Hepatocyte (in vitro differentiated cells): ENCODE measurements at places on chromosomes 3 and 15.
A peak's percentile ranks its signal among the peaks of the same experiment; 100 is the strongest.

GRCh38 chr3:133712017-133712416 lies 34.2 kb upstream of the TF start:
- no peak for DNase-seq
- H3K4me1 ChIP-seq: no peaks in the 10 kb centered on the region
- H3K27me3 ChIP-seq: peaks cover 6% of the 10 kb centered on the region

DNA sequence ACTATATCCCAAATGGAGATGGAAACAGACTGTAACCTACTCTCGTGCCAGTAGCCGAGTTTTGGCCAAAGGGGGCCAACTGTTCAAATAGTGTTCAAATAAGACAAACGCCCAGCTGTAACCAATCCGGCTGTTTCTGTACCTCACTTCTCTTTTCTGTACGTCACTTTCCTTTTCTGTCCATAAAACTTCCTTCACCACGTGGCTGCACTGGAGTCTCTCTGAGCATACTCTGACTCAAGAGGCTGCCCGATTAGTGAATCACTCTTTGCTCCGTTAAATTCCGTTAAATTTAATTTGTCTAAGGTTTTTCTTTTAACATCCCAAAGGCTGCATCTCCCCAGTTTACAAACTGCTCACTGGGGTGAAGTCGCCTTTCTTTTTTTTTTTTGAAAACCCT lies 219.2 kb upstream of the P2RY1 start:
- no peaks in the 10 kb centered on the region for H3K27me3 ChIP-seq

- DNase-seq: no peak
- no peak overlapping the region for H3K4me3 ChIP-seq
- H3K27me3 ChIP-seq: no peaks in the 10 kb centered on the region
- peaks cover 8% of the 10 kb centered on the region for H3K4me1 ChIP-seq
- H3K36me3 ChIP-seq: no peaks in the 10 kb centered on the region
Observed at GRCh38 chr3:111776827-111777483, 82.1 kb upstream of the PHLDB2 start.

DNA sequence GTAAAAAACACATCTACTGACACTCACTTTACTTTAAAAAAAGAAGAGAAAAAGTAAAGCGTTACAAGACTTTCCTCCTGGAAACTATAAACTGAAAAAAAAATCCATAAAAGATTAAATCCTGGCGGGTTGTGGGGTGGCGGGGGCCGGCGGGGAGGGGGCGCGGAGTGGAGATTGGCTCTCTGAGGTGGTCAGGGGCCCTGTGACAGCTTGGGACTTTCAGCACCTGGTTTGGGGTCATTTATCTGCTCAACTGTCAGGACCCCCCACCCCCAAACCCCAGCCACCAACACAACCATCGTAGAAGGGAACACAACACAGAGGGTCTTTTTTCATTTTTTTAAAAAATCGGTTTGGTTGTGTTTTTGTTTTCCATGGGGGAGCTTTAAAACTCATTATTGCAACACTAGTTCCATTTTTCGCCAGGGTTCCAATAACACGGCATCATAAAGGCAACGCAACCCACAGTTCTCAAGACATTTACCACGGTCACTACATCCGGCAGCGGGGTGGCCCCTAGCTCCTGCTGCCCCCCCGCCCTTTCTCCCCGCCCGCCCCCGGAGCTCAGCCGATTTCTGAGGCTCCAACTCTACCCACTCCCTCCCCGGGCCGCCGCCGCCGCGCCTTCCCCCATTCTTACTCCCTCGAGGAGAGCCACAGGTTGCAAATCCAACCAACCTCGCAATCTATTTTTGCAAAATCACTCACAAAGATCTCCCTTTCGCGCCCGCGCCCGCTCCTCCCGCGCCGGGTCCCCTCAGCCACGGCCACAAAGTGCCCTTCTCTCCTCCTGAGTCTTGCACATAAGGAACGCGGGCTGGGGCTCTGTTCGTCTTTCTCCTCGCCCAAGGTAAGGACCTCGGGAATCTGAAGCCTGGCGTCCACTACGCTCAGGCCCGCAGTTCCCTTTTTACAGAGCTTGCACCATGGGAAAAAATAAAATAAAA lies 1.8 kb downstream of the BCL6 start:
- DNase-seq: peak; percentile 73
- H3K4me1 ChIP-seq: peaks cover 29% of the 10 kb centered on the region
- H3K4me3 ChIP-seq: peak overlapping the region; percentile 76
- H3K36me3 ChIP-seq: no peaks in the 10 kb centered on the region
- no peaks in the 10 kb centered on the region for H3K27me3 ChIP-seq

GRCh38 chr3:168888781-168889180 lies 774.7 kb downstream of the MECOM start:
- no peaks in the 10 kb centered on the region for H3K4me1 ChIP-seq
- H3K27me3 ChIP-seq: no peaks in the 10 kb centered on the region
- H3K27ac ChIP-seq: no peak overlapping the region
- DNase-seq: no peak
- H3K36me3 ChIP-seq: no peaks in the 10 kb centered on the region

DNA sequence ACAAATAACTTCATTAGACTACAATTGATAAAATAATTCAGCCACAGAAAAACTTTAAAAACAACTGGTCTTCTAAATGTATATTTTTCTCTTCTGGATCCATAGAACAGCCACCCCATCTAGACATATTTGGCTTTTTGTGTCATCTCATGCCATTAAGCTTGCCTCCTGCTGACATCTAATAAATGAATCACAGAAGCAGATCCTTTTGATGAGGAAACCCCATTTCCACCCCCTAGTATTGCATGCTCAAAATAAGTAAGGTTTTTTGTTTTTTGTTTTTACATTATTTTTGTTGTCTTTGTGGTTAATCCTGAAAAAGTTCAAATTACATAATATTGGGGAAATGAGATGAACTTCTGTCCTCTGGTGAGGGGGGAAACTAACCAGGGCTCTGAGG lies 94.8 kb downstream of the DUT start:
- no peak for DNase-seq
- peaks cover 4% of the 10 kb centered on the region for H3K36me3 ChIP-seq
- H3K4me3 ChIP-seq: no peak overlapping the region
- no peaks in the 10 kb centered on the region for H3K27me3 ChIP-seq

- H3K36me3 ChIP-seq: no peaks in the 10 kb centered on the region
- peaks cover 10% of the 10 kb centered on the region for H3K27me3 ChIP-seq
- no peak overlapping the region for H3K27ac ChIP-seq
- no peak overlapping the region for H3K4me3 ChIP-seq
- no peaks in the 10 kb centered on the region for H3K4me1 ChIP-seq
Observed at GRCh38 chr15:60583946-60584345, 105.0 kb upstream of the ICE2 start.

- H3K4me1 ChIP-seq: no peaks in the 10 kb centered on the region
- H3K36me3 ChIP-seq: no peaks in the 10 kb centered on the region
- H3K27ac ChIP-seq: no peak overlapping the region
- DNase-seq: no peak
Observed at GRCh38 chr3:168473334-168473890, 377.7 kb upstream of the GOLIM4 start.

DNA sequence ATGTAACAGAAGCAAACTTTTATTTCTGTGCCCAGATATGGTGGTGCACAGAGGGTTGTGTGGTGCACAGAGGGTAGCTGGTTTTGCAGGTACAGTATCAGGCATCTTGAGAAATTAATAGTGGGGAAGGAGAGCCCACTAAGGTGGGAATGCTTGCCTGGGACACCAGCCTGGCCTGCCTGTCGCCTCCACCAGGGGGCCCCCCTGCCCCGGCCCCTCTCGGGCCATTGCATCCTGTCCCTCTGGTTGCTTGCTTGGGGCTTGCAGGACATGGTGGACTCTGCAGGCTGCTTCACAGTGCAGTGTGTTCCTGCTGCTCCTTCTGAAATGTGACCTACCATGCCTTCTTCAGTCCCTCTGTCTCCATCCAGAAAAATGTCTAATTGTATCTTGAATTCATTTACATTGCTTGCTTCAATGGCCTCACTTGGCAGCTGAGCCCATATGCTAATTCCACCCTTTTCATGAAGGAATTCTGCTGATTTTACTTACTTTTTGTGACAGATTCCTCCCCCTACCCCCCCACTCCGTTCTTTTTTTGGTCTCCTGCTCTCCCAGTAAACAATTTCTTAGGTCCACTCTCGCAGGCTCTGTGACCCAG lies 73.6 kb downstream of the EEFSEC start:
- peaks cover 8% of the 10 kb centered on the region for H3K4me1 ChIP-seq
- H3K36me3 ChIP-seq: no peaks in the 10 kb centered on the region
- no peaks in the 10 kb centered on the region for H3K27me3 ChIP-seq
- peak; percentile 28 for DNase-seq
- no peak overlapping the region for H3K27ac ChIP-seq
- H3K4me3 ChIP-seq: no peak overlapping the region

DNA sequence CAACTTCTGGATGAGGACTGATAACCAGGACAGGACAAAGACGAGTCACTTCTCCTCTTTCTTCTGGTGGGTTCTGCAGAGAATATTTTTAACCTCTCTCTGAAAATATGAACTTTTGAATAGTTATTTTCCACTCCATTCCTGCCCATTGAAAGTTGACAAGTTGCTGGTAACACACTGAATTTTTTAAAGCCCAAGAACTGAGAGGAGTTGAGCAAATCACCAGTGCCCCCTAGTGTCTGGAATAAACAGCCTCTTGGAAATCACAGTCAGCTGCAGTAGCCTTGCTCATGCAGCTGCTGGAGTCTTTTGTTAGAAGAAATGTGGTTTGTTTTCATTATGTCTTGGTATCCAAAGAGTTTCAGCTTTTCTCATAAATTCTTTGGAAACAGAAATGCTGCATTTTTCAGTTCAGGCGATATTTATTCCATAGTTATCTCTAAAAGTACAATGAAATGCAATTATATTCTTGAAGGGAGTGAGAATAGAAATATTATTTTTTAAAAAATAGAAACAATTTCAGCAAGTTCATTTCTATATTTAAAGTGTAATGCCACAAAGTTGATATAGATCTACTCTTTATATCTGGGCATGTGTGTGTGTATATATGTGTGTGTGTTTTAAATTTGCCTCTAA lies 741.0 kb upstream of the CBLB start:
- no peaks in the 10 kb centered on the region for H3K27me3 ChIP-seq
- H3K36me3 ChIP-seq: no peaks in the 10 kb centered on the region
- DNase-seq: peak; percentile 88
- H3K4me1 ChIP-seq: peaks cover 4% of the 10 kb centered on the region
- H3K4me3 ChIP-seq: no peak overlapping the region

- H3K36me3 ChIP-seq: no peaks in the 10 kb centered on the region
- no peak overlapping the region for H3K27ac ChIP-seq
- no peaks in the 10 kb centered on the region for H3K4me1 ChIP-seq
- DNase-seq: no peak
Observed at GRCh38 chr3:61648481-61648880, 87.1 kb downstream of the PTPRG start.

GRCh38 chr3:32105291-32106131 lies 909 bp upstream of the GPD1L start:
- H3K27ac ChIP-seq: no peak overlapping the region
- H3K4me1 ChIP-seq: peaks cover 18% of the 10 kb centered on the region
- H3K36me3 ChIP-seq: no peaks in the 10 kb centered on the region

DNA sequence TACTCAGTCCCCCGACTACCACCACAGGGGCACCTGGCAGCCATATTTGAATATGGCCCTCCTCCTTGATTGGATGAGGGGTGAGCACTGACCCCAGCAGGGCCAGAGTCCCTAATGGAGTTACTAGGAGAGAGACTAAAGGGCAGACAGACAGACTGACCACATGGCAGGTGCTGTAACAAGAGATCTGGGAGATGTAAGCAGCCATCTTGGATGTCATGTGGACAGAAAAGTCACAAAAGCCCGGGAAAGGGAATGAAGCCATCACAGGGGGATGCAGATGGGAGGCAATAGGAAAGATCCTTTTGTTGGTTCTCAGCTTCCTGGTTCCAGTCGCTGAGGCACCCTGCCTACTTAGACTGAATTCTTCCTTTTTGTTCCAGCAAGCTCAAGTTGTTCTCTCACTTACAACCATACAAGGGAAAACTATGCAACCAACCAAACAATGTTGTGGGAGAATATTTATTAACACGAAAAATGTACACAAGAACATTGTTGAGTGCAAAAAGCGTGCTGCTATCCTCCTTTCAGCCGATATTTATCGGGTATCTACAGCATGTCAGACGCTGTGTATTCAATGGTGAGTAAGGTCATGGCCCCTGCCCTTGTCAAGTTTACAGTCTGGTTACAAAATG lies 511.6 kb upstream of the PROK2 start:
- no peaks in the 10 kb centered on the region for H3K36me3 ChIP-seq
- no peaks in the 10 kb centered on the region for H3K4me1 ChIP-seq
- no peak overlapping the region for H3K27ac ChIP-seq
- DNase-seq: no peak

DNA sequence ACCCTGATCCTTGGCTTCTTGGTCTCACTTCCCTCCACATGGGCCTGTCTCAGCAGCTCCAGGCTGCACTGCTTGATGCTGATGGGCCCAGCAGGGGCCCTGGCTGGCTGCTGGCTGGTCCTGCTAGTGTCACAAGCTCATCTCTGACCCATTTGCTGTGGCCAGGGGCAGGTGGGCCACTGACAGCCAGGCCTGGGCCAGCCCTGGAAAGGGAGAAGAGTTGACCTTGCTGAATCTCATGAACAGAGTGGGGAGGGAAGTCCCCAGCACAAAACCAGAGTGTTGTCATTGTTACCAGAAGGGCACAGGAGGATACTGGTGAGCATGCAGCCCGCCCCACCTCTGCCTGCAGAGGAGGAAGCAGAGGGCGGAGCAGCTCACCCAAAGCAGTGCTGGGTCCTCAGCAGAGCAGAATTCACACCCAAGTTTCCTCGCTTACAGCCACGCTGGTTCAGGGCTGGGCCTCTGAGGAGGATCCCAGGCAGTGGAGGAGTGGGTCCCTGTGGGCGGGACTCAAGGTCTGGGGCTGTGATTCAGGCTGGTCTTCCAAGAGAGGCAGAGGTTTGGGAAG lies 7.6 kb upstream of the KLF15 start:
- H3K4me3 ChIP-seq: no peak overlapping the region
- H3K27me3 ChIP-seq: peaks cover 12% of the 10 kb centered on the region
- H3K27ac ChIP-seq: no peak overlapping the region
- H3K36me3 ChIP-seq: no peaks in the 10 kb centered on the region
- peaks cover 3% of the 10 kb centered on the region for H3K4me1 ChIP-seq
- no peak for DNase-seq

GRCh38 chr3:154616298-154616697 lies 186.3 kb upstream of the GPR149 start:
- H3K4me3 ChIP-seq: no peak overlapping the region
- H3K27ac ChIP-seq: no peak overlapping the region
- H3K4me1 ChIP-seq: no peaks in the 10 kb centered on the region
- no peaks in the 10 kb centered on the region for H3K27me3 ChIP-seq
- no peaks in the 10 kb centered on the region for H3K36me3 ChIP-seq
- no peak for DNase-seq

DNA sequence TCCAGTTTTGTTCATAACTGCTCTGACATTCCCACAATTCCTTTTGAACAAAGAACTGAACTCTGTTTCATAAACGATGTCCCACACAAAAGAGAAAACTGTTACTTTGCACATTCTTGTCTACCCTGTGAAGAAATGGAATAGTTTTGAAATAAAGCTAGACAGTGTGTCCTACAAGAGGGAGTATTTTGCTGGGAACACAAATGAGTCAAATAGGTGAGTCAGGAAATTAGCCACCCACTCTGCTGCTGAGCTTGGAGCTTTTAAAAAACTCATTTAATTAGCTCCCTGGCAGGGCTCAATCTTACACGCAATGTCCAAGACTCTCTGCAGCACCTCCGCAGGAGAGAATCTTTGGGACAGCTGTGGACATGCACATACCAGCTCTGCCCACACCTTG lies 193.4 kb downstream of the SLC9A9 start:
- no peak overlapping the region for H3K4me3 ChIP-seq
- H3K4me1 ChIP-seq: no peaks in the 10 kb centered on the region
- no peak overlapping the region for H3K27ac ChIP-seq
- no peaks in the 10 kb centered on the region for H3K27me3 ChIP-seq
- DNase-seq: no peak
- H3K36me3 ChIP-seq: no peaks in the 10 kb centered on the region
